Activated effector memory CD4-positive, alpha-beta T cell treated with Interleukin-2 at 50 U/mL for 16 hours (primary cell): ENCODE measurements at places on chromosomes 1 and 21.

DNA sequence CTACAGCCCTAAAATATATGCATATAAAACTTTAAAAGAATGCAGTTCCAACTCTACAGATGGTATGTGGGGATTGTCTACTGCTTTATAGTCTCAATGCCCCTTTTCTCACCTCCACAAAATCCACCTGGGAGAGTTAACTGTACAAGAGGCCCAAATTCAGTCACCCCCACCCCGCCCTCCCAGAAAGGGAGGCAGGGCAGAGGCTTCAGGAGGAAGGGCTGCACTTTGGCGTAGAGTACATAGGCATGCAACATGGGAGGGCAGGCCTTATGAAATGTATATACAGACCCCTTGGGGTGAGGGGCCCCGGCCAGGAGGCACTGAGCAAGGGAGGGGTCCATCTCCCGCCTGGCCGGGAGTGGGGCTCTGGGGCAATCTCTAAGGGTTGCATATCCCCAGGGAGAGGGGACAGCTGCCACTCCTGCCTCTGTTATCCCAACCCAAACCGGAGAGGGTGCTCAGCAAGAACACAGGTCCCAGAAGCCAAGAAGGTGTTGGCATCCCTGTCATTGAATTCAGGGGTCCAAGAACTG is 1.3 kb upstream of the PYGO2 start:
- DNase-seq = no peak

- DNase-seq = no peak
These were observed 746 bp upstream of the C1orf116 start for GRCh38 chr1:207033302-207033701.

- no peak for DNase-seq
These were observed 13.8 kb downstream of the ADORA3 start for GRCh38 chr1:111489604-111490003.

DNA sequence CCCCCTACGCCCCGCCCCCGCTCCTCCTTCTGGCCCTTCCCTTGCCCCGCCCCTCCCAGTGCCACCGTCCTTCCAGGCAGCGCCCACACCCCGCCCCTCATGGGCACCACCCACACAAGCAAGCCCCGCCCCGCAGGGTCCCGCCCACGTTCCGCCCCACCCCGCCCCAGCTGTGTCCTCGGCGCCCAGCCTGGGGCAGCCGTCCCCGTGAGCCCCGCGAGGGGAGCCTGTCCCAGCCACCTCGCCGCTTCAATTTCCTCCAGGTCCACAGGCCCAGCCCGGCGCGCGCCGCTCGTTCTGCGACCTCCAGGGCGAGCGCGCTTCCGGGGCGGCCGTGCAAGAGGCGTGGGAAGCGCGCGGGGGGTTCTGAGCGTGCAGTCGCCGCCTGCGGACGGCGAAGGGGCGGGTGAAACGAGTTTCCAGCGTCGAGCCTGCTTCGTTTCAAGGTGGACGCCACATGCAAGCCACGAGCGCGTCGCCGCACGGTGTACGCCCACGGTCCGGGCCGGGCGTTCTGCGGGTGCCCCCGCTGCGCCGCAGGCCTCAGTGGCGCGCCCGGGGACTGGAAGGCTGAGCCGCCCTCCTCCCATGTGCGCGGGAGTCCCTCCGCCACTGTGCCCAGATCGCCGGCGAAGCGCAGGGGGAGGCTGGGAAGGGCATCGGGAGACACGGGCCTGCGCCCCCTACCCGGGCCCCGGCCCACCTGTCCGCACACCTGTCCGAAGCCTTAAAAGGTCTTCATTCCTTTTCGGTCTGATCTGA is 10.8 kb upstream of the FAAP20 start:
- DNase-seq = peak; percentile 87

- DNase-seq = no peak
These were observed 23.4 kb downstream of the COA7 start for GRCh38 chr1:52674497-52675384.

DNA sequence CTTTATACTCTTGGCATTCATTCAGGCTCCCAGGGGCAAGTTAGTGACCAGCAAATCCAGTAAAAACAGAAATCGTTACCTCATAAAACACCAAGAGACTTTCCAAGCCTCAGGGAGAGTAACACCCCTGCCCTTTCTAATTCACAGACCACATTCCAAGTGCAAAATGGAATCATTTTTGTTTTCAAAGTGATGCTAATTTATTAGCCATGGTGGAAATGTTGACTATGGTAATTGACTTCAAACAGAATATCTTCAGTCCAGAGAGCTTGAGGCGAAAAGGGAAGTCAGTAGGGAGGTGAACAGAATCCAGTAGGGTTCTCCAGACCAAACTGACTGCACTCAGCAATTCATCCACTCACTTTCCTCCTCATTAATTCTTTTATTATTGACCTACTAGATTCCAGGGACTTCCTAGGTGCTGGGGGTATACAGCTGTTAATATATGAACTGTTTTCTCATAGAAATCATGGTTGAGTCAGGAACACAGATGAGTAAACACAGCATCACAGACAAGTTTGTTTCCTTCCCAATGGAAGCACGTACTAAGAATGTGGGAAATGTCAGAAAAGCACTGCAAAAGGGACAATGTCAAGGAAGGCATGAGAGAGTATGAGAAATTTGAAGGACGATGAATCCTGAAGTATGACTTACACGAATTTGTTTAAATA is 388.5 kb upstream of the C1orf87 start:
- no peak for DNase-seq

- no peak for DNase-seq
These were observed 124.0 kb downstream of the PIGK start for GRCh38 chr1:77095236-77095635.

DNA sequence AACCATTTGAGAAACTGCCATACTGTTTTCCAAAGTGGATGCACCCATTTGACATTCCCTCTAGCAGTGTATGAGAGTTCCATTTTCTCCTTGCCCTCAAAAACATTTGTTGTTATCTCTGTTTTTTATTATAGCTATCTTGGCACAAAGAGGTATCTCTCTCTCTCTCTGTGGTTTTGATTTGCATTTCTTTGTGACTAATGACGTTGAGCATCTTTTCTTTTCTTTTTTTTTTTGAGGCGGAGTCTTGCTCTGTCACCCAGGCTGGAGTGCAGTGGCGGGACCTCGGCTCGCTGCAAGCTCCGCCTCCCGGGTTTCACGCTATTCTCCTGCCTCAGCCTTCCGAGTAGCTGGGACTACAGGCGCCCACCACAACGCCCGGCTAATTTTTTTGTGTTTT is 17.4 kb upstream of the ZMYM6 start:
- DNase-seq = no peak

DNA sequence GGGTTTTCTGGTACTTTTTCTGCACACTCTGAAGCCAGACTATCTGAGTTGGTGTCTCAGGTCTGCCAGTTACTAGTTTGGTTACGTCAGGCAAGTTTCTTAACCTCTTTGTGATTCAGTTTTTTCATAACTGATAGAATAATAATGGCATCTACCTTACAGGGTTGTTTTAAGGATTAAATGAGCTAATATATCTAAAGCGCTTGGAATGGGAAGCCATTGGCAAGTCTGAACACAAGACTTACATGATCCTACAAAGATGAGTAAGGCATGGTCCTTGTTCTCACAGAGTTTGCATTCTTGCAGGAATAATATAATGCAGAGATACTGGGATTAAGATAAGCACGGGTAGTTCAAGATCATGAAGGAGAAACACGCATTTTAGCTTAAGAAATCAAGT is 9.2 kb upstream of the DENND2D start:
- no peak for DNase-seq
